ENCODE measurements at places on chromosomes 7 and 10.

DNA sequence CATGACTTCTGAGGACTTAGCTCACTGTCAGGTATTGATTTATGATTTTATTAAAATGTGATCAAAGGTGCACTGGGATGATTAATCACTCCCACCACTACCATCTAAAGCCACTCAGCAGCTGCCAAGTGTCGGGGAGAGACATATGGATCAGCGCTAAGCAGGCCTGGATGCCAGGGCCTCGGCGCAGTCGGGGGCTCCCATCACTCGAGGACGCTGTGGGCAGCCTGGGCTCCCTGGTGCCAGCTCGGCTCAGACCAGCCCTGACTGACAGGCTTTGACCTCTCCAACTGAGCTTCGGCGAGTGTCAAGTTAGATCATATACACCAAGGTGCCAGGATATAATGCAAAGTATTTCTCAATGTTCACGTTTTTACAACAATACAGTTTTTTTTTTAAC lies 267.7 kb downstream of the ACTR3B start:
- no peak for DNase-seq

DNA sequence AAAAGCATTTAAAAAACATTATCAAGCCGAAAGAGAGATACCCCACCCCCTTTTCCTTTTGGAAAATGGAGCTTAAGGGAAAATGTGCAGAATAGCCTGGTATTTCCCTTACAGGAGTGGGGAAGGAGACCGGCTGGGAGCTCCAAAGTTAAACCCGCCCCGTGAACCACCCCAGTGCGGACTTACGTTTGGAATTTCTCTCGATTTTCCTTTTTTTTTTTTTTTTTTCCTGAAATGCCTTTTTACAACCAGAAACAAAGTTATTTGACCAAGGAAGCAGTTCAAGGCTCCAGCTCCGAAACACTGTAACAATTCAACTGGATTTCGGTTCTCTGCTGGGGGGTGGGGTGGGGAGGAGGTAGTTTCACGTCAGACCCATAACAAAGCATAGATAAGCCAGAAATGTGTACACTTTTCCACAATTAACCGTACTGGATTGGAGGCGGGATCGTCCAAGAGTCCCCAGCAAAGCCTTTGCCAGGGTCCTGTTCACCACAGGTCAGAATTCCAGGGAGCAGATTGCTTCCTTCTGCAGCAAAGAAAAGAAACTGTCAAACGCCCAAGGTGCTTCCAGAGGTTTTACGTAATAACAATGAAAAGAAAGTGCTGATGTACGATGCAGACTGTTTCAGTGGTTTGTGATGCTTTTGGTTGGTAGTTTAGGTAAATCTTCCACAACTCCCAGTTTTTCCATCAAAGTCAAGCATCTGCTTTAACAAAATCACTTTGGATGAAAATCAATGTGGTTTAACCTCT lies 6.7 kb downstream of the SKIDA1 start:
- DNase-seq = no peak

- DNase-seq = no peak
These were observed 23.2 kb upstream of the ARHGAP22 start for GRCh38 chr10:48627984-48628609.

DNA sequence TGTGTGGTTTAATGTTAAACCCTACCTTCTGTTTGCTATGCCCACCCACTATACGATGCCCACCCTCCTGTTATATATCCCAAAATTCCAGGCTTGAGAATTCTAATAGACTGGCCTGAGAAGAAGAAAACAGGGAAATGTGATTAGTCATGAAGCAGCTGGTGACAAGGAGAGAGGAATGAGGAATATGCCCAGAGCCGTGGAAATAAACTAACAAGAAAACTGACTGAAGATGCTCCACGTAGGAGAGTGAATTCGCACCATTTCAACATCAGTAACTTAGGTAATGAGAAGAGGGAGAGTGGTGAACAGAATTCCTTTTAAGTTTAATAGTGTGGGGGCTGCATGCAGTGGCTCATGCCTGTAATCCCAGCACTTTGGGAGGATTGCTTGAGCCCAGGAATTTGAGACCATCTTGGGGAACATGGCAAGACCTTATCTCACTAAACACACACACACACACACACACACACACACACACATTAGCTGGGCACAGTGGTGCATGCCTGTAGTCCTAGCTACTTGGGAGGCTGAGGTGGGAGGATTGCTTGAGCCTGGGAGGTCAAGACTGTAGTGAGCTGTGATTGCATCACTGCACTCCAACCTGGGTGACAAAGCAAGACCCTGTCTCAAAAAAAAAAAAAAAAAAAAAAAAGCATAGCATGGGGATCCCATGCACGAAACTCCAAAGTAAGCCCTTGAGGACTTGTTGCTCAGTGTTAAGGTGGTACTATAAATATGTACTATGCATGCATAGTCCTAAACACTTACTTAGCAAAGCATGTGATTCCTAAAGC lies 16.1 kb upstream of the SYPL1 start:
- no peak for DNase-seq

GRCh38 chr7:114141415-114141814 lies 222.6 kb upstream of the PPP1R3A start:
- no peak for DNase-seq

DNA sequence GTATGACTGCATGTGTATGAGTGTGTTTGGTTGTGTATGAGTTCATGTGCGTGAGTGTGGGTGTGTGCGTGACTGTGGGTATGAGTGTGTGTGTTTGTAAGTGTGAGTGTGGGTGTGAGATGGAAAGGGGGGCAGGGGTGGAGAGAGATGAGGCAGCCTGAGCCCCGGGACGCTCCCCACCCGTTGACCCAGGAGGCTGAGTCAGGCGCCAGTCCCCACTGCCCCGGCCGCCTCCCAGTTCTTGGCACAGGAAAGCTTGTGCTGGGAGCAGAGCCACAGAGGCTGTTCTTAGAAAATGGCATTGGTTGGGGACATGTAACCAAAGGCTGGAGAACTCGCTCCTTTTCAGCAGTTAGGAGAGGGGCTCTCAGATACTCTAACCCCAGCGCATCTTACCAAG lies 27.8 kb upstream of the NUB1 start:
- DNase-seq = no peak

GRCh38 chr10:90652519-90652918 lies 205.3 kb downstream of the HTR7 start:
- no peak for DNase-seq

DNA sequence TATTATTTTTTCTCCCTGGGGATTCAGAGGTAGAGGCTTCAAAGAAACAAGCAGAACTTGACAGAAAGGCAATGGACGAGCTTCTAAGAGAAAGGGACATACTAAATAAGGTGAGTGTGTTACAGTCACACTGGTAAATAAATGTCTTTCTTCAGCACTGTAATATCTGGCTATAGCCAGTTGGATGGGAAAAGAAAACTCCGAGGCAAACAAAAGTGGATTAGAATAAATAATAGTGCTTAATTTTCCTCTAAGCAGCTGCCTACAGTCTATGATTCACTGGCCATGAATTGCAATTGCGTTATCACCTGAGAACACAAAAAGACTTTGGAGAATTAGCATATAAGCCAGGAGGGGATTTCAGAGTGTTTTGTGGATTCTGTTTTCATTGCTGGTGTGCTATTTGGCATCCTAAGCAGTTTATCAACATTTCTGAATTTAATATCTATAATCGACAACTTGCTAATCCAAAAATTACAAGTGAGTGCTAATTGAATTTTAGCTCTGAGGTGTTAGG lies 23.2 kb downstream of the CFAP58 start:
- no peak for DNase-seq

GRCh38 chr10:126334272-126334671 lies 54.0 kb downstream of the ADAM12 start:
- DNase-seq = no peak

GRCh38 chr10:127400216-127400615 lies 148.9 kb upstream of the NPS start:
- no peak for DNase-seq

- DNase-seq = no peak
These were observed 40.4 kb downstream of the CLEC2L start for GRCh38 chr7:139563856-139564255.

GRCh38 chr7:143447466-143447865 lies 4.2 kb downstream of the TAS2R60 start:
- no peak for DNase-seq

- no peak for DNase-seq
These were observed 41.2 kb downstream of the REEP3 start for GRCh38 chr10:63562391-63562790.

GRCh38 chr10:110007161-110007700 lies 553 bp upstream of the ADD3 start:
- DNase-seq = peak; percentile 45

DNA sequence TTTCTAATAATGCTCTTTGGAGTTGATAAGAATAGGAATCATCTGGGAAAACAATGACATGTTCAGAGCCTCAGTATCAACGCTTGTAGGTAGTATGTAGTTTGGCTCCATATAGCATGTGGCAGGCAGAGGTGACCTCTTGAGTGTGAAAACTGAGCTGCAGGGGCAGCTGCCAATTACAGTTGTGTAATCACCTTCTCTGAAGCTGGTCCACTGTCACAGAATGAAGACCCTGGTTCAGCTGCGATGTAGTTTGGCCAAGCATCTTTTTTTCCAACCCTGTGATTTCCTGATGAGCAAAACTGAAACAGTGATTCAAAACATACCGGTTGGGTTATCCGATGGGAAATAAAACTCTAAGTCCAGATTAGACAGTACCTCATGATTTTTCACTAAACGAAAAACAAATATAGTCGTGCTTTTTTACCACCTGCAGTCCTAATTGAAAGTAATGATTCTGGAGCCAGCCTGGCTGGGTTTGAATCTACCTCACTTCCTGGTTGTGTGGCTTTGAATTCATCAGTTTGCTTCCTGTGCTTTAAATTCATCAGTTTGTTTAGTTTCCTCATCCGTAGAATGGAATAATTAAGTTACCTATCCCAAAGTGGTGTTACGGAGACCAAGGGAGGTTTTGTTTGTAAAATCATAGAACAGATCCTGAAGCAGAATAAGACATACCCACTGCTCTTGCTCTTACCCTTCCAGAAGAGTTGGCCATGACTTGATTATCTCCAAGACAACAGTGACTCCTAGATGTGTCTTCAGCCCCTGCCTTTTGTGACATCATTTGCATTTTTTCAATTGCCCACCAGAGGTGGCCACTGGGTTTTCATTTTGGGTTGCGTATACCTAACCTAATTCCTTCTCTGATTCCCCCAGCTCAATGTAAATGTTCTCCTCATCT lies 87.4 kb downstream of the CELF2 start:
- no peak for DNase-seq

- DNase-seq = no peak
These were observed 483.0 kb upstream of the C7orf33 start for GRCh38 chr7:148107443-148108127.

DNA sequence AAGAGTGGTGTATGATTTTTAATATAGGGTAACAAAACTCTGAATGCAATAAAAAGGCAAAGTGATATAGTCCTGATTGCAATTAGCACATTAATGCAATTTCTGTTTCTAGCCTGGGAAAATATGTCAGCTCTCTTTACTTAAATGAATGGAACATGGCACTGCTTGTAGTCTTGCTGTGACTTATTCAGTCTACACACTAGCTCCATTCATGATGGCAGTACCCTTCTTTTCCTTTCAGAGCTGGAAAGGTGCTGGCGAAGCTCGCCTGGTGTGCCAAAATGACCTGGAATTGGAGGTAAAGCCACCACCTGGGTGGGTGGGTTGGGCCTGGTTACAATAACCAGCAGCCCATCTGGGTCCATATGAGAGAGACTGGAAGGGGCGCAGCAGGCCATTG lies 85.3 kb downstream of the ZNF365 start:
- DNase-seq = no peak

DNA sequence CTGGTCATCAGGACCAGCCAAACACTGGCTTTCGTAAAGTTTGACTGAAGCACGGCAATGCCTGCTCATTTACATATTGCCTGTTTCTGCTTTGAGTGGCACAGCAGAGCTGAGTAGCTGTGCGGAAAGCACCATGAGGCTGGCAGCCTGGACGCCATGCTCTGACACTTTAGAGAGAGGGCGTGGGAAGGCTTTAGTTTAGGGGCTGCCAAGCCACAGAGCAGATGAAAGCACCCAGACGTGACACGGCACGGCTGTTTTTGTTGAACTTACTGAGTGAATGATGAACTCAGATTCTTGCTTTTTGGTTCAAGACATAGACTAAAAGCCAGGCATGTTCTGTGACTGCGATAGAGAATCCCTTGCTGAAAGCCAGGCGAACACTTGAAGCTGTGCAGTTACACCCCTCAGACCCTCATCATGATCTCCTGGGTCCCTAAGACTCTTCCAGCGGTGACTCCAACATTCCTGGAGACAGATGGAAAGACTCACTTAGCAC lies 182.1 kb downstream of the ZMYND11 start:
- no peak for DNase-seq

GRCh38 chr7:140010194-140010895 lies 52.4 kb downstream of the PARP12 start:
- DNase-seq = no peak

GRCh38 chr10:59719374-59719773 lies 9.7 kb upstream of the SLC16A9 start:
- DNase-seq = no peak

- no peak for DNase-seq
These were observed 42.4 kb upstream of the ASAH2 start for GRCh38 chr10:50293513-50294313.

DNA sequence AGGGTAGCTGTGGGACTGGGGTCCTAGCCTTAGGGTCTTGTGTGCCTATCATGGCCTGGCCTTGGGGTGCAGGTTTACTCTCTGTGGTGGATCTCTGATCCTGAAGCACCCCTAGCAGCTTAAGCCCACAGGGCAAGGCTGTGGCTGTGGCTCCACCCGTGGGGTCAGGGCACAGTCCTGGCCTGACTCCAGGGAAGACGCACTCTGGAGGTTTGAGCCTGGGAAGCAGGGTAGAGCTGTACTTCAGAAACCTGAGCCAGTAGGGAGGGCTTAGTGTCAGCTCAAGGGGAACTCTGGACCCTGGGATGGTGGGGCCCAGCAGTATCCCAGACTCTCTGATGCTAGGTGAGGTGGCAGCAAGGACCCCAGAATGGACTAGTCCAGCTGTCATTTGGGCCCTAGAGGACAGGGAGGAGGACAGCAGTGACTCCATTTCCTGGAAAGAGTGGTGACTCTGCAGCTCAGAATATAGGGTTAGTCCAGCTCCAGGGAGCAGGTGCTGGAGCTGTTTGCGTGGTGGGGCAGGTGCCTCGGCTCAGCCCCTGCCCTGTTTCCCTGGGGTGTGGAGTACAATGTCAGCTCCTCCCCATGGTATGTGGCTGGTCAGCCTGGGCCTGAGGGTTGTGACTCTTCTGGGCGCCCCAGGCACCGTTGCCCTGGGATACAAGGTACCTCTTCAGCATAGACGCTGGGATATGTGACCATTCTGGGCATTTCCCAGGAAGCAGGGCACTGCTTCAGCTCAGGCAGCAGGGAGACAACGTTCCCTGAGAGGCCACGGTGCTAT lies 15.8 kb downstream of the GTPBP4 start:
- no peak for DNase-seq

- DNase-seq = no peak
These were observed 20.9 kb downstream of the TBX20 start for GRCh38 chr7:35232994-35233393.

- no peak for DNase-seq
These were observed 316.0 kb upstream of the NPVF start for GRCh38 chr7:25544254-25544653.

GRCh38 chr7:104967595-104967994 lies 46.4 kb upstream of the KMT2E start:
- DNase-seq = no peak

- DNase-seq = no peak
These were observed 36.4 kb downstream of the IL2RA start for GRCh38 chr10:6025683-6026255.

GRCh38 chr7:131602994-131603372 lies 46.6 kb upstream of the PODXL start:
- DNase-seq = no peak
